ENCODE measurements at places on chromosomes 7 and 10.

GRCh38 chr10:70227548-70228320 lies 5.5 kb downstream of the PPA1 start:
- DNase-seq = no peak

GRCh38 chr7:44761207-44762161 lies 12.8 kb downstream of the ZMIZ2 start:
- DNase-seq = no peak

- DNase-seq = no peak
These were observed 221.7 kb downstream of the DNAJB6 start for GRCh38 chr7:157558516-157558874.

- DNase-seq = no peak
These were observed 220.1 kb downstream of the TEX36 start for GRCh38 chr10:125462845-125463244.

DNA sequence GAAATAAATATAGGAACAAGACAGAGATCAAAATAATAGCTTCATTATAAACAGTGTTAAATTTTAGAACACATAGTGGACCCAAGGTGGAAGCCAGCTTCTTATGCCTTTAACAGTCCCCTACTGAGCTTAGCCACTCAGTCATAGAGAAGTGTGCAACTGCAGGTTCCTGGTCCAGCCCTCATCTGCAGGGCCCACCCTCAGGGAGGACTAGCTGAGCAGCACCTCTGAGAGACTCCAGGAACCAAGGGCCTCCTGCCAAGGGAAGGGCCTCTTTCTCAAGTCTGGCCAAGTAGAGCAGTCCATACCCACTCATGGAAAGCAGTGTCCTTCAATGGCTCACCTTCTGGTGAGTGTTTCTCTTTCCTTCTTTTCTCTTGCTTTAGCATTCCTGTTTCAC lies 173.7 kb upstream of the PRPS1L1 start:
- DNase-seq = no peak

GRCh38 chr7:151425670-151426440 lies 14.1 kb downstream of the CRYGN start:
- no peak for DNase-seq

DNA sequence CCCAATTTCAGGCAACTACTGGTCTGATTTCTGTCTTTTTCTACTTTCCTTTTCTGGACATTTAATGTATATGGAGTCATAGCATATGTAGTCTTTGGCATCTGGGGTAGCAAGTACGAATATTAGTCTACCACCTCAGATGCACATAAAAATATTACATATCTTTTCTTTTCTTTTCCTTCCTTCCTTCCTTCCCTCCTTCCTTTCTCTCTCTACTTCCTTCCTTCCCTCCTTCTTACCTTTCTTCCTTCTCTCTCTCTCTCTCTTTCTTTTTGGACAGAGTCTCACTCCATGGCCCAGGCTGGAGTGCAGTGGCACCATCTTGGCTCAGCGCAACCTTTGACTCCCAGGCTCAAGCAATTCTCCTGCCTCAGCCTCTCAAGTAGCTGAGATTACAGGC lies 4.0 kb upstream of the OPTN start:
- DNase-seq = no peak

- no peak for DNase-seq
These were observed 30.2 kb downstream of the SLC39A12 start for GRCh38 chr10:17981766-17982380.

GRCh38 chr7:51587604-51588003 lies 271.0 kb upstream of the COBL start:
- DNase-seq = no peak

- no peak for DNase-seq
These were observed 38.9 kb downstream of the DRGX start for GRCh38 chr10:49356944-49357343.

GRCh38 chr10:86953747-86954680 lies 3.4 kb downstream of the MMRN2 start:
- no peak for DNase-seq

DNA sequence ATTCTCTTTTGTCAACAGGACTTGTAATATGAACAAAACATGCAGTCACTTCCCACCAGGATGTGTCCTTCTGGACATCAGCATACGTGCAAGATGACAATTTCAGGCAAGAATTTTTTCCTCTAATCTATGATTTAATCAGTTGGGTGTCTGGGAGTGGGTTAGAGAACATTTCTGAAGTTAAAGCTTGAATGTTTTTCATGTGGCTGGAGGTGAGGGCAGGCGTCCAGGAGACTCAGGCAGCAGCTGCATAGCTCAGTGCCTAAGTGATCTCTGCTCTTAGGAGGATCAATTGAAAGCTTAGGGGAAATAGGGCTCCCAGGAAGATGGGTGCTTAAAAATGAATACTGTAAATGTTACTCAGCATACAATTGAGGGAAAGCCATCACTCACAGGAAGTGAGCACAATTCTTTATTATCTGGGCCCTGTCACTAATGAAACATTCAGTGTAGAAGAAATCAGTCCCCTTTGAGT lies 457.6 kb upstream of the KLF6 start:
- DNase-seq = no peak

GRCh38 chr10:129654461-129654860 lies 187.4 kb downstream of the MGMT start:
- no peak for DNase-seq

DNA sequence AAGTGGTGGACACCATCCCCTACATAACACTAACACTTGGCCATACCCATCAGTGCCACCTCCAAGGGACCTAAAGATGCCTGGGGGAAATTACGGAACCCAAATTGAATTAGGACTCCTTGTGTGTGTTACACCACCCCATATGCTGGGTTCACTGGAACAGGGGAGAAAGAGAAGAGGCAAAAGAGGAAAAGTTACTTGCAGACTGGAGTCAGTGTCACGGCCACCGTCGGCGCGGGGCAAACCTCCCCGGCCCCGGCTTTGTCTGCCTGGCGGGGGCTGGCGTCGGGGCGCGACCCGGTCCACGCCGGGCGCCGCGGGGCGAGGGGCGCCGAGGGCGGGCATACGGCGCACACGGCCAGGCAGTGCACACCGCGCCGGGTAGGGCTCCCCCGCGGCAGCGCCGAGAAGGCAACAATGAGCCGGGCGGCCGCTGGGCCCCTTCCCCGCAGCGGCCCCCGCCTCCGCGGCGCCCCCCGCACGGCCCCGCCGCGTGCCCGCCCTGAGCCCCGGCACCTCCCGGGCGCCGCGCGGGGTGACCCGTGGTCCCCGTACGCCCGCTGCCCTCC lies 171.1 kb downstream of the FAM107B start:
- DNase-seq = no peak

GRCh38 chr10:48899781-48900180 lies 39.9 kb downstream of the LRRC18 start:
- DNase-seq = no peak

DNA sequence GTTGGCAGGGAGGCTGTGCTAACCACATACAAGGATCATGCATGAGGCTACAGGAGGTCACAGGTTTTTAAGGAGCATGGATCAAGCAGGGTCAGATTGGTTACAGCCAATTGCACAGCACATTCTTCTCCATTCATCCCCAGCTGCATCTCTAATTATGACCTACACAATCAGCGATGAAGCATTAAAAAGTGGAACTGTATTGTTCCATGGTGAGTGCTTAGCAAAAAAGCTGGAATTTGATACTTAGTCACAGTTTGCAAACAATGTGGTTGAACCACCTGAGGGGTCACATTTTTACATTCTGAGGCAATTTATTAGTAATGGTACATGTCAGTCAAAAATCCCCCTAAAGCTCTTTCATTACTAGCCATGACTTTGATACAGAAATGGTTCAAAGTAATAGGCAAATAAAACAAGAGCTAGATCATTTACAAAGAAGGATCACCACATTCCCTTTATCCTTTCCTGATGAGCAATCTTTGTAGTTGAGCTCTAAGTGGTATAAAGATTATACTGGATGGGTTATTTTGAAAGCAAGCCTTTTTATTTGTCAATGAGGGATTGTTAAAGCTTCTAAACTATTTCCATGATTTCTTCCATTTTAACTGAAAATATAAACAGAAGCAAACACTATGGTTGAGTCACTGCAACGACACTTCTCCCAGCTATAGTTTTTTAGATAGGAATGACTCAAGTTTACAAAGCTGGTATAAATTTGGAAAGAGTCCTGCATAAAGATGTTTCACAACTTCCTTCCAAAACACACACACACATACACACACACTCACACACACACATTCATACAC lies 217.8 kb upstream of the SEMA3A start:
- DNase-seq = no peak

DNA sequence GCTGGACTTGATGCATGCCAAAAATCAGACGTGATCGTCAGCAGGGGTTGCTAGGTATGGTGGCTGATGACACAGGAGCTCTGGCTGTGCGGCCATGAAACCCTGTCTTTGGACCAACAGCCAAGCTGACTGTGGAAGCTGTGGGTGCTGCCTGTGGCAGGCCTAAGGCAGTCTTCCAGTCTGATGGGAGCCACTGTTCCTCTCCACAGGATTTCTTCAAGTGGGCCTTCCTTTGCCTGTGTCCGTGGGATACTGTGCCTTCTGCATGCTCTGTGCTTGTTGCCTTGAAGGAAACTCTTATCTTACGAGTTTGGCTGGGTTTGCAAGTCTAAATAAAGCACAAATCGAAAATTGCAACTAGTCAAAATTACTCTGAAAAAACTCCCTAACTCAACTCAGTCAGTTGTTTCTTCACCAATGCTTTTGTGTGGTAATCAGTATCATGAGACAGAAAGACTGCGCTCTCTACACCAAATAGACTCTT lies 101.9 kb upstream of the PDLIM1 start:
- DNase-seq = no peak

GRCh38 chr7:137096607-137097006 lies 228.2 kb downstream of the CHRM2 start:
- DNase-seq = no peak

- no peak for DNase-seq
These were observed 55.3 kb downstream of the EXOC6 start for GRCh38 chr10:92903633-92904032.

DNA sequence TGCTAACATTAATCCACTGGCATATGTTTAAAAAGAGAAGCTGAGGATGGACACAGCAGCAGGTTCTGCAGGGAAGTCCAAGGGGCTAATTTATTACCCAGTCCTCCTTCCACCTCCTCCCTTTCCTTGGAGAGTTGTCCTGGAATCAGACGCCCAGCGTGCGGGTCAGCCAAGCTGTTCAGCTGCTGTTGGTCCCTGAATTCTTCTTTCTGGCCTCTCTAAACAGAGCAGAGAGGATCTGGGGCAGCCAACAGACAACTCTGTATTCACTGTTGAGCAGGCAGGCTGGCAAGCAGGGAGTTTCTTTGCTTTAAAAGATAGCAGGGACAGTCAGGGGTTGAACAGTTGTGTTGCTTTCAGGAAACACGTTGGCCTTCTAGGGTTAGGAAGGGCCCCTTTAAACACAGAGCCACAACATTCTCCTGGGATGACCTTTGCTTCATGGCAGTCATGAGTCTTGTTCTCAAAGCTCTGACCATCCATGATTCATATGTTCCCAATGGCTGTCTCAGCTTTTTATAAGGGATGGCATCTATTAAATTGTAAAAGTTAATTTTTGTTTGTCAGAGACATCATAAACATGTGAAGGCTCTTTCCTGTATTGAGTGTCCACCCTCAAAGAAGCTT lies 217.0 kb downstream of the CREB5 start:
- no peak for DNase-seq

DNA sequence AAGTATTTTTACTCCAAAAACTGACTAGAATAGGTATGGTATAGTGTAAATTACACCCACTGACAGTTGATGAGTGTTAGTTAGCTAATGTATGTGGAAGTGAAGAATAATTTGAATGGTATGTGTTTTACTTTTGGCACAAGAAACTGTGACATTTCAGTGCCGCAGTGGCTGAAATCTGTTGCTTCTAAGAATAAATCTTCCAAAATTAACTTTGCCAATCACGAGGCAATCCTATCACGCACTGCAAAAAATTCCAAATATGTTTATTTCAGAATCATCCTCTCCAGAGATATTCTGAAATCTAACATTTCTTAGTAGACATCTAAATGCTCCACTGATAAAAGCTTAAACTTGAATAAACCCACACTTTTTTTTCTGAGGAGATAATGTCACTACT lies 61.2 kb downstream of the PCLO start:
- no peak for DNase-seq

DNA sequence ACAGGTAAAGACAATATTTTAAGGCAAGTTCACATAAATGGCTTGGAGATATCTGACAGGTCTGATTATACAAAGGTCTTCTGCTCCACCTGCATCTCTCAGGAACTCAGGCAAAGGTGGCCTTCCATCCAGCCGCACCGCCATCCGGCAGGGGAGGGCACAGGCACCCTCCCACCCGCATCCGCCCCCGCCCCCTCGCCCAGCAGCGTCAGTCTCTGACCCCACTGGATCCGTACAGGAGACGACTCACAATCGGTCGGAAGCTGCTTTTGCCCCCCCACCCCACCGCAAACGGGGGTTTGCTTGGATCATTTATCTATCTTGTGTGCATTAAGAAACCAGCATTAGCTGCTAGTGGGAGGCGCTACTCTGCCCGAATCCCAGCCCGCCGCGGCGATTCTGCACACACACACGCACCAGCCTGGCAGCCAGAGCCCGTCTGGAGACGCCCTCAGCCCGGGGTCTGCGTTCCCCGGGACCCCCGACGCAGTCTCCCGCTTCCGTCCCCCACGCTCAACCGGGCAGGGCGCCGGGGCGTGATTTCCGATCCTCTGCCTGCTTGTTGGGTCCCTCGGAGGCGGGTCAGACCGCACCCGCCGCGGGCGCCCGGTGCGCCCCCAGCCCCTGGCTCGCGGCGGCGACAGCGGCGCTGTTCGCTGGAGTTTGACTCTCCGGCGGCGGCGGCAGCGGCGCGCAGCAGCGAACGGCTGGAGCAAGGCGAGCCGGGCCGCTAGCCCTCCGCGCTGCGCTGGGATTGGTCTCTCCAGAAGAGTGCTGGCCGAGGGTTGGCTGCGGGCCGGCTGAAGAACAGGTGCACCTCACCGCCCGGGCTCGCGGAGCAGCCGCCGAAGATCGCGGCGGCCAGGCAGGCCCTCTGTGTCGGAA lies 820 bp upstream of the NRG3 start:
- DNase-seq = no peak

- DNase-seq = no peak
These were observed 85.9 kb downstream of the CDK6 start for GRCh38 chr7:92750447-92750839.

GRCh38 chr7:75957021-75957736 lies 37.2 kb downstream of the TMEM120A start:
- DNase-seq = no peak

DNA sequence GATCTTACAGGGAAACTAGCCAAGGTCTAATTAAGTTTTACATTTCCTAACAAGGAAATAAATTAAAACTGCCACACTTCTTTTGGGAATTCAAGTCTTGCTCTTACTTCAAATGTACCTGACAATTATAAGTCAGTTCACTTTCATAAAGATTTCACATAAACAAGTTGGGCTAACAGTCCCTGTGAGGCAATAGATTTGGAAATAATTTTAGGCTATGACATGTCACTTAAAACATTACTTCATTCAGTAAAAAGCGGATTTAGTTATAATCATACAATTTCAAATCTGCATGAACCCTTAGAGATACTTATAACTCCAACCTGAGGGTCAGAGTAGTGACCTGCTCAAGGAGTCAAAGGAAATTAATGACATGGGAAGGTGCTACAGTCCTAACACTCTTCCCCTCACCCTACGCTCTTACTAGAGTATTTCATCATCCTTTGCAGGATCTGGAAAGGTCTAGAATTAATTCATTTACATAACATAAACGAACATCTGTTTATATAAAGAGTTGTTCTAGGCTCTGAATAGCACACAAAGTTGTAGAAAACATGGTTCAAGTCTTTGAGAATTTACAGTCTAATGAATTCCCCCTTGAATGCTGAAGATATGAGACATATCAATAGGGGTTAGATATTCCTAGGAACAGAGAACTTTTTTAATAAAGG lies 32.3 kb upstream of the DNAJB12 start:
- DNase-seq = no peak

- DNase-seq = no peak
These were observed 35.2 kb downstream of the EEPD1 start for GRCh38 chr7:36188266-36188665.

- no peak for DNase-seq
These were observed 180.9 kb downstream of the ANK3 start for GRCh38 chr10:60208676-60209269.

All from activated T-cell treated with anti-CD3 and anti-CD28 coated beads for 4 hours (primary cell).